ENCODE measurements at places on chromosomes 12 and 14.

GRCh38 chr14:101961011-101961721, 3.2 kb upstream of the DYNC1H1 start:
- H3K4me1 ChIP-seq: peaks cover 9% of the 10 kb centered on the region
- H3K36me3 ChIP-seq: no peaks in the 10 kb centered on the region
- H3K27ac ChIP-seq: no peak overlapping the region
- no peak overlapping the region for H3K4me3 ChIP-seq

DNA sequence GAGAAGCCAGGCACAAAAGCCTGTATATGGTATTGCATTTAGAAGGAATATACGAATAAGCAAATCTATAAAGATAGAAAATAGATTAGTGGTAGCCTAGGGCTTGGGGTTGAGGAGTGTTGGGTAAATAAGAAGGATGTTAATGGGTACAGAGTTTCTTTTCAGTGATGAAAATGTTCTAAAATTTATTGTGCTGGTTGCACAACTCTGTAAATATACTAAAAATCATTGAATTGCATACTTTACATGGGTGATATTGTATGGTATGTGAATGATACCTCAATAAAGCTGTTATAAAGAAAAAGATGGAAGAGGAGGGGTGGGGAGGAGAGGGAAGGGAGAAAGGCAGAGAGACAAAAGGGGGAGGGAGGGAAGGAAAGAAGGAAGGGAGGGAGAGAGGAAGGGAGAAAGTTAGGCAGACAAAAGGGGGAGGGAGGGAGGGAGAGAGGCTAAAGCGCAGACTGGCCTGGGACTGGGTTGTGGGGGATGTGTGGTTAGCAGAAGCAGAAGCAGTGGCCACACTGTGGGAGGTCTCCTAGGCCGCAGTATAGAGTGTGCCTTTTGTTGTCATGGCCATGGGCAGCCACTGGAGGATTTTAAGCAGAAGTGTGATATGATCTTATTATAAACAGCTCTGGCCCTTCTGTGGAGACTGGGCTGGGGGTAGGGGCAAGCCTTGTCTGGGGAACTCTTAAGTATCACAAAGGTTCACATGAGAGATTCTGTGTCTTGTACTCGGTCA, 73.6 kb upstream of the ELK3 start:
- H3K27me3 ChIP-seq: no peaks in the 10 kb centered on the region
- peaks cover 6% of the 10 kb centered on the region for H3K4me1 ChIP-seq
- no peak for DNase-seq

GRCh38 chr14:102097441-102098135, 10.7 kb upstream of the HSP90AA1 start:
- peak; percentile 41 for DNase-seq
- H3K4me1 ChIP-seq: peaks cover 11% of the 10 kb centered on the region
- H3K4me3 ChIP-seq: no peak overlapping the region
- no peaks in the 10 kb centered on the region for H3K36me3 ChIP-seq
- H3K27me3 ChIP-seq: no peaks in the 10 kb centered on the region
- H3K27ac ChIP-seq: peak overlapping the region; percentile 21

- no peaks in the 10 kb centered on the region for H3K27me3 ChIP-seq
- no peak for DNase-seq
- no peak overlapping the region for H3K4me3 ChIP-seq
- no peaks in the 10 kb centered on the region for H3K36me3 ChIP-seq
These were observed 80.2 kb downstream of the ELK3 start for GRCh38 chr12:96274331-96274730.

DNA sequence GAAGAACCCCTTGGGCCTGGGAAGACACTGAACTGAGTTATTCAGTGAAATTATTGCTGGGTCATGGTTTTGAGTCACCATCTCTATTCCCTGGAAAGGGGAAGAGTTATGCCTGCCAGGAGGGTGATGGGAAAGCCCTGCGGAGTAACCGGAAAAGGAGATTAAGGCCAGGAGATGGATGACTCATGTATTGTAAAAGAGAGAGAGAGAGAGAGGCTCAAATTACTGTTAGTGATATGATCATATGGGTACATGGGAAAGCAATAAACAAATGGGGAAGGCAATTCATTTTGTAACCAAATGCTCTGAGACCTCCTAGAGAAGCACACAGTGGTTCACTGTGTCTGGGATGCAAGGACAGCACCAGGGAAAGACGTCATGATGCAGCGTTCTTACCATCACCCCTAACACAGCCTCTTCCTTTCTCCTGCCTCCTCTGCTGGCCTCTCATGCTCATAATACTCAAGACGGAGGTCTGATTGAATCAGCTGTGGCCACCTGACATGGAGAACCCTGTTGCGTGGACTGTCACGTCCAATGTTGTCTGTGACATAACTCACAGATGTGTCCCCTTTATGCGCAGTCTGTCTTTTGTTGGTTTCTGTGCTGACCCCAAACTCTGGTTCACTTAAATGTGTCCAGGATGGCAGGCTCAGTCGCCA, 243.7 kb downstream of the TMEM132D start:
- H3K4me1 ChIP-seq: no peaks in the 10 kb centered on the region
- H3K27me3 ChIP-seq: no peaks in the 10 kb centered on the region
- no peak overlapping the region for H3K4me3 ChIP-seq
- DNase-seq: no peak
- H3K36me3 ChIP-seq: no peaks in the 10 kb centered on the region
- H3K27ac ChIP-seq: no peak overlapping the region

- DNase-seq: no peak
- no peaks in the 10 kb centered on the region for H3K4me1 ChIP-seq
- H3K27ac ChIP-seq: no peak overlapping the region
These were observed 99.6 kb downstream of the CAPZA3 start for GRCh38 chr12:18837505-18837904.

DNA sequence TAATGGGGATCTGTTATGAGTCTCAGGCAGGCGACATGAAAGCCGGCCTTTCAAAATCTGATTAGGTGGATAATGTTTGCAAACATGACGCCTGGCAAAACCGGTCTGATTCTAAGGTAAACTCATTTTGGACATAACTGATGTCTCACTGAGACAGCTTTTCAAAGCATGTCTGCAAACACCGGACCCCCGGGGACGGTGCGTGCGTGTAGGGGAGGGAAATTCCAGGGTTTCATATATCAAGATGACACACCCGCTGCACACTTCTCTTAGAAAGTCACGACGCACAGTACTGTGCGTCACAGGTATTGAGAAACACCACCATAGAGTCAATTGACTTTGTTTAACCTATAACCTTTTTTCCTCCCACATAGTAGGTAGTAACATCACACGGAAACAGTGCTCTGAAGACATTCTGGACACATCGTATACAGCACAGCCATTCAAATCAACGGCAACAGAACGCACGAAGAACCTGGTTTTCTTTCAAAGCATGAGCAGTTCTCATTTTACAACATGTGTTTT, 43.9 kb upstream of the TESC start:
- H3K36me3 ChIP-seq: no peaks in the 10 kb centered on the region
- no peak overlapping the region for H3K4me3 ChIP-seq
- H3K4me1 ChIP-seq: peaks cover 7% of the 10 kb centered on the region
- DNase-seq: peak; percentile 87
- no peaks in the 10 kb centered on the region for H3K27me3 ChIP-seq

DNA sequence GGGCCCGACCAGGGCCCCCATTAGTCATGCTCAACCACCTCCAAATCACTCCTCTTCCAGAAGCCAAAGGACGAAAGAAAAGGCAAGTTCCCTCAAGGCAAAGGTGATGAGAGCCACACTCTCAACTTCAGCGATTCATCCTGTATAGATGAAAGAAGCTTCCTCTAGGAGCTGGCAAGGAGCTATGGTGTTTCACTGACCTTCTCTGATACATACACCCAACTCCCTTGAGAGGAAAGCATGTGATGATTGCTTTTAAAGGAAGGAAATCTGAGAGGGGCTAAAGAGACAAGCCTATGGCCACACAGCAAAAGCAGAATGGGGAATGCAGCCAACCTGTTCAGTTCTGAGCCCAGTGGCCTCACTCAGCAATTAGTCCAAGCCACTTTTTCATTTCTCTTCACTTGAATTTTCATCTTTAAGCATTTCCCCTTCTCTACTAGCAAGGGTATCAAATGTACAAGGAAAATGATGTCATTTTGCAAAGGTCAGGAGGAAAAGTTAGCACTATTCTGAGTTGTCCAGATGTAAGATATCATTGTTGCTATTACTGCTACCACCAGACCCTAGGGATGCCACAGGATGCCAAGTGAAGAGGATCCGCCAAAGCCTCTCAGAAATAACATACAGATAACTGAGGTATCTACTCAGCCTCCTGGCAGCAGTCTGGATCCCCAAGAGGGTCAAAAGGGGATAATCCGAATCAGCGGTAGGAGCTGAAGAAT, 82.5 kb downstream of the MAP3K9 start:
- DNase-seq: no peak
- no peaks in the 10 kb centered on the region for H3K4me1 ChIP-seq
- H3K27me3 ChIP-seq: no peaks in the 10 kb centered on the region
- H3K4me3 ChIP-seq: no peak overlapping the region
- no peaks in the 10 kb centered on the region for H3K36me3 ChIP-seq

GRCh38 chr12:124586756-124587155, 19.3 kb upstream of the NCOR2 start:
- peaks cover 12% of the 10 kb centered on the region for H3K4me1 ChIP-seq
- peak; percentile 57 for DNase-seq
- peak overlapping the region; percentile 63 for H3K27ac ChIP-seq
- H3K36me3 ChIP-seq: no peaks in the 10 kb centered on the region

GRCh38 chr12:123250471-123251383, 17.5 kb downstream of the MTRFR start:
- no peak overlapping the region for H3K4me3 ChIP-seq
- no peaks in the 10 kb centered on the region for H3K27me3 ChIP-seq
- peaks cover 10% of the 10 kb centered on the region for H3K4me1 ChIP-seq
- peak overlapping the region; percentile 95 for H3K27ac ChIP-seq
- no peaks in the 10 kb centered on the region for H3K36me3 ChIP-seq

DNA sequence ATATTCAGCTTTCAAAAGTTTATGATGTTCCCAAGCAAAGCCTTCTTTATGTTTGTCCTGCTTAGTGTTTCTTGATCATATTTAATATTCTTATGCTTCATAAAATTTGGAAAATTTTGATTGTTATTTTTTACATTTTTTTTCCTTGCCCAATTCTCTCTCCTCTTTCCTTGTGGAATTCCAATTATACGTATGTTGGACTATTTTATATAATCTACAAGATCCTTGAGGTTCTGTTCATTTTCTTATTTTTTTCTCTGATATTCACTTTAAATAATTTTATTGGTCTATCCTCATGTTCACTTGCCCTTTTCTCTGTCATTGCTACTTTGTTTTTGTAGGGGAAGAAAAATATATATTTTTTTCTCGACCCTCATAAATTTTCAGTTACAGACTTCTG, 167.7 kb downstream of the DYRK2 start:
- no peaks in the 10 kb centered on the region for H3K4me1 ChIP-seq
- H3K27ac ChIP-seq: no peak overlapping the region
- DNase-seq: no peak
- no peaks in the 10 kb centered on the region for H3K27me3 ChIP-seq
